Stimulated activated CD8-positive, alpha-beta memory T cell treated with anti-CD3 and anti-CD28 coated beads, Interleukin-12 subunit alpha, Interleukin-12 subunit beta, amount 100 ng/mL, for 4 hours (primary cell): ENCODE measurements at places on chromosomes 4 and X.

DNA sequence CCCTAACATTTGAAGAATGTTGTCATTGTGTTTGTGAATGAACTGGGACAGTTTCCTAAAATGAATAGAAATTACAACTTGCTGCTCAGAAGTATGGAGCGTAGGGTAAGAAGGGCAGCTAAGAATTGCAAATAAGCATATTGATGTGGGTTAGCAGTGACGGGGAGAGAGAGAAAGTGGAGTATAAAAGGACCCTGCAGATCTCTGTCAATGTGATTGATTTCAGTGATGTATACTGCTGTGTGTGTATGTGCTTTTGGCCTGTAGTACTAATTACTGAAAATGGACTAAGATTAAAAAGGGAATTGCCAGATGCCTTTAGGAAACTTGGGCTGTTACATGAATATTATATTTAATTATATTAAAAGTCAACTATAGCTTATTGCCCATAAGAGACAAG, 7.8 kb upstream of the MFAP3L start:
- DNase-seq = no peak

DNA sequence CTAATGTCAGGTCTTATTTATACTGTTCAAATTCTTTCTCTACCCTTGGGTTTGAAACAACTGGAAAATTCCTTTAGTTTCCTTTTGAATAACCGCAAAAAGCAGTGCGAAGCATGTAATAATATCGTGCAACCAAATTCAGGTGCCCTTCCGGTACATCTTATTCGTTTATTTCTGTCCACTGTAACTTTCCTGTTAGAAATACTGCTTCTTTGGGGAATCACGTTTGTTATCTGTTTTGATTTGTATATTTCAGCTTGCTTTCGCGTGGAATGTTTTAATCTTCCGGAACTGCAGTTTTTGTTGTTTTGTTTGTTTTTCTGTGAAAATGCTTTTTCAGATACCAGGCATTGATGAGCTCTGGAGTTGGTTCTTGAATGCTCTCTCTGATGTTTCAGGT, 85.7 kb upstream of the HPRT1 start:
- DNase-seq = no peak

DNA sequence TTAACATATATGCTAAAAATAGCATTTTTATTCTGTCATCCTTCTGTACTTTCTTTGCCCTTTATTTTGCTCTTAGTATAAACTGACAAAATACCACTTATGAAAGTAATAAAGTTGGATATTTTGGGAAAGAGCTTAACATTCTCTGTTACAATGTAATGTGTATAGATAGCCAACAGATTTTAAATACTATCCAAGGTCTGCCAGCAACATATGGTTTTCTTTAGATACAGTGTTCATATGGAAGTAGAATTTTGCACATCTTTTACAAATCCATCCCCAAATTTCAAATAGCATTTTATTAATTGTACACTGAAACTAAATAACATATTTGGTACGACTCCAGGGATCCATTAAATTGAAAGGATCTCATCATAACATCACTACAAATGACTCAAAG, 268.6 kb upstream of the PCDH18 start:
- no peak for DNase-seq

GRCh38 chr4:92099861-92100260, 203.9 kb upstream of the GRID2 start:
- no peak for DNase-seq

- DNase-seq = no peak
Measured at GRCh38 chrX:65196758-65197360, 220.6 kb upstream of the ZC4H2 start.

GRCh38 chr4:2756691-2757350, 685 bp upstream of the TNIP2 start:
- DNase-seq = no peak

DNA sequence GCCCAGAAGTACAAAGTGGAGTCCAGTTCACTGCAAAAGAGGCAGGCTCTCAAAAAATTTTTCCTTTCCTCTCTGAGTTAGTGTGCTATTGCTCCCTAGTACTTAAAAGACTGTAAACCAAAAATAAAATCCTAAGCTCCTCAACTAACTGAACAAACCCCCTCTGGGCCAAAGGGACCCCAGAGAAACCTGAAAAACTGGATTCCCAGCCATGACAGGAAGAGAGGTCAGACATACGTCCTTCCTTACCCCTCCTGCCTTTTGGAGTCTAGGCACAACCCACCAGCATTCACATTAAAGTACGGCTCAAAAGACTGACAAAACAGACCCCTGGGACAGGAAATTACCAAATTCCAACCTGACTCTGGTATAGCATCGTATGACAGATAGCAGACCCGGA, 957.9 kb upstream of the PRKX start:
- DNase-seq = no peak

- no peak for DNase-seq
Measured at GRCh38 chr4:144499777-144500176, 146.2 kb upstream of the HHIP start.

DNA sequence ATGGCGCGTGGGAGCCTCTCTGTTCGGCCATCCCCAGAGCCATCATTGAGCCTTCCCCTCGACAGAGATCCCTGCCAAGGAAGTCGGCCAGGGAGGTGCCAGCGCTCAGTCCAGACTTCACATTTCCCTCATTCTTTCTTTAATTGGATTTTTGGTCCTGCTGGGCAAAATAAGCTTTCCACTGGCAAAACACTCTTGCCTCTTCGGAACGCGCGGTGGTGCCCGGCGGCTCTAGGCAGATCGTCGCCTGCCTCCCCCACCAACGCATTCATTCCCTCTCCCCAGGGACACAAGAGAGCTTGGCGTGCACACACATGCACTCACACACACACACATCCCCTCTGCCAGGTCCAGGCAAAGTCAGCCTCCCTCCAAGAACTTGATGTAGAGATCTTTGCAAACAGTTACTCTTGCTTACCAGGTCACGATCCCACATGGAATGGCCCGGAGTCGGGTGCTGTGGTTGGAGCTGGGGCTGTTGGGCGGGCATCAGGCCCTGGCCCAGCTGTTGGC, 257.1 kb downstream of the BCOR start:
- DNase-seq = no peak

GRCh38 chr4:138996090-138996489, 19.5 kb upstream of the NOCT start:
- no peak for DNase-seq

- no peak for DNase-seq
Measured at GRCh38 chrX:10130354-10130753, 26.4 kb upstream of the CLCN4 start.

DNA sequence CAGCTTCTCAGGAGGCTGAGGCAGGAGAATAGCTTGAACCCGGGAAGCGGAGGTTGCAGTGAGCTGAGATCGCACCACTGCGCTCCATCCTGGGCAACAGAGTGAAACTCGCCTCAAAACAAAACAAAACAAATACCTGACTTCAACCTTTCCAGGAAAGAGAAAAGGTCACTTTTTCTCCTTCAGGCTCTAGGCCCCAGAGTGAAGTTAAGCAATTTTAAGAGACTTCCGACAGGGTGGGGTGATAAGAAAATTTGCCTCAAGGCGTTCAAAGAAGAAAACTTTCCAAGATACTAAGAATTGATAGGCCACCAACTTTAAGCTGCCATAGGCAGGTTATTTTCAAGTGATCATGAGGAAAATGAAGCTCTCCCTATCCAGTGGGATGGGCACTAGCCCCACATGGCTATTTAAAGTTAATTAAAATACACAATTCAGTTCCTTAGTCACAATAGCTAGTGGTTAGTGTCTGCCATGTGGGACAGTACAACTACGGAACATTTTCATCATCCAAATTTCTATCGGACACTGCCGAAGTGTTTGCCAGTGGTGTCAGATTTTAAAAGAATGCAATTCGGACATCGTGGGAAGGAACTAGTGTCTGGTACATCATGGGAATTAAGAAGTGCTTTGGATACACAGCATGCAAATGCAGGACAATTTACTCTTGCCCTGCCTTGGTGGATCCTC, 33.0 kb downstream of the SMS start:
- no peak for DNase-seq

GRCh38 chrX:136761421-136761820, 19.3 kb downstream of the ARHGEF6 start:
- no peak for DNase-seq

DNA sequence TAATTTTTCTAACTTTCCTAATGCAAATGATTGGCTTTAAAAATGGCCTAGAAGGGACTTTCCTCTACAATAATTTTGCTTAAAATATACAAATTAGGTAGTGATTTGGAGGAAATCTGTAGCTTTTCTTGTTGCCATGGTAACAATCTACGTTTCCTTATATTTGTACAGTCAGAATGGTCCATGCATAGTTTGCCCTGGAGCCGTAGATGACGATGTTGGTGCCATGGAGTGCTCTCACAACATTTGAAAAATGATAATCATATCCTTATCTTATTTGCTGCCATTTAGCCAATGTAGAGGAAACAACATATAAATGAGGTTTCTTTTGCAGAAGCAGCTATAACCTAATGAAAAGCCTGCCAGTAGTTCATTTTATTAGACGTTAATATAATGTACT, 89.0 kb upstream of the NMU start:
- no peak for DNase-seq

DNA sequence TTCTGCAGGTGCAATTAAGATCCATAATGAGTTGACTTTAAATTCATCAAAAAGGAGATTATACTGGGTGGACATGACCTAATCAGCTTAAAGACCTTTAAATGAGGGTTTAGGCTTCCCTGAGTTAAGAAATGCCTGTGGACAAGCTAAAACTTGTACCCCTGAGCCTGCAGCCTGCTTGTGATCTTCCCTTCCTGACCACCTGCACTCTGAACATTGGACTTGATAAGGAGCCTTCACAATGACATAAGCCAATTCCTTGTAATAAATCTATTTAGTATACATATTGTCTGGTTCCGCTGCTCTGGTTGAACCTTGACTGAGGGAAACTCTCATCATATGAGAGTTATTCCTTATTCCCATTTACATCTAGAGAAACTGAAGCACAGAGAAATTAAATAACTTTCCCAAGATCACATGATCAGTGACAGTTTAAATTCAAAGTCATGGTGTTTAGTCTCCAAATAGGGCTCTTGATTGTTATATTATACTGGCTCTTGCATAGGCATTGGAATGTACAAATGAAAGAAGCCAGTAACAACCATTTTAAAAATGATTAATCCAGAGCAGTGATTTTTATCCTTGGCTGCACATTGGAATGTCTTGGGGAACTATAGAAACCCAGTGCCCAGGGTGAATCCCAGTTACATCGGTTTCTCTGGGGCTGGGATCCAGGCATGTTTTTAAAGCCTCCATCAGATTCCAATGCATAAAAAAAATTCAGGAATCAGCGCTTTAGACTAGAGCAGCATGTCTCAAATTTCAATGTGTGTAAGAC, 136.1 kb downstream of the MSL3 start:
- no peak for DNase-seq

DNA sequence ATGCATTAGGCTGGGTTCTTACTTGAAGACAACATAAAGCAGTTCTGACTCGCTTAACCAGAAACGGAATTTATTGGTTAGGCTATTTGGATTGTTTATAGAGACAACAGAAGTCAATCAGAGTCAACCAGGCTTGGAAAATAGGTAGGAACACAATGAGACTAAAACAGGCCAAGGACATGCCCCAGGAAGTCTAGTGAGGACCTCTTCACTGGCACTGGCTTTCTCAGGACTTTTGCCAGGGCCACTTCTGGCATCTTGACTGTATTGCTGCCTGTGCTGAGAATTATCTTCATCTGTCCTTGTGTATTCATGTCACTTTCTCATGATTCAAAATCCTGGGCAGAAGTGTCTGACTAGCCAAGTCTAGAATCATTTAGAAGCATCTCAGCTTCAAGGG, 19.6 kb downstream of the PGAM4 start:
- DNase-seq = no peak
